ENCODE measurements at places on chromosomes 7 and 10.

DNA sequence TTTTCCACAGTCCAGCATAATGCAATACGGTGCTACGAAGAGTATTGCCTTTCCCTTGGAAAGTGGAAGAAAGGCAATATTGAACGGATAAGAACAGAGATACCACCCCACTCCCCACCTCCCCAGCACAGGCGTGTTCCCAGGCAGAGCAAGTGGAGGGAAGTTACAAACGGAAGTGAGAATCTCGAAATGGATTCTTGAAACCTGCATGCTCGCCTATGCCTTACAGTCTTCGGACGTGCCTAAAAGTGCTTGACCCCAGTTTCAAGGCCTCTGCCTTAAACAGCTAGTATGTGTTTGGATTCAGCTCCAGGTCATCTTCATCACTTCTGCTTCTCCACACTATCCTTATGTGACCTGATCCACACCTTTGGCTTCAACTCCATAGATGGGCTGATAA is 35.0 kb upstream of the USP6NL start:
- no peak for DNase-seq

GRCh38 chr7:48728799-48729198 is 195.5 kb upstream of the CDC14C start:
- no peak for DNase-seq

DNA sequence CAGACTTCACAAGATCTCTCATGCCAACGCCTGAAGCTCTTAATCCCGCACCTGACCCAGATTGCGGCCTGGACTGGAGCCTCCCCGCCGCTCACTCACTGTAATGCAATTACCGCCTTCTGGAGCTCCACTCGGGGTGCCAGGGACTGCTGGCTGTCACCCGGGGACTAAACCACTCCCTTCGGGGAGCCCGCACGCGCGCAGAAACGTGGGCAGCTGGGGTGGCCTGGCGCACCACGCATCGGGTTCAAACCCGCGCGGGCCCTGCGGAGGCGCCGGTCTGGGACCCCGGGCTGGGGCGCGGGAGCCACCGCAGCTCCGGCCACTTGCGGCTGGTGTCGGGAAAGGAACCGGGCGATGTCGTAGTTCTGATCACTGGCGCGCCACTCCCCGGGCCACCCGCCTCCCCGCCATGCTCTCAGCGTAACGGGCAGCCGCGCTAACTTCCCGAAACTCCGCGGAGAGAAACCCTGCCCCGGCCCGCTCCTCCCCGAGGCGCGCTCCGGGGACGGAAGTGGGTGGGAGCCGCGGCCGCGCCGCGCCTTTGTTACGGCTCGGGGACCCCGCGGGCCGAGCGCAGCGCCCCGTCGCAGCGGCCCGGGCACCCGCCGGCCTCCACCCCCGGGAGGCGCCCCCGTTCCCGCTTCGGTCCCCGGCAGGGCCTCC is 100.3 kb upstream of the SVIL start:
- DNase-seq: peak; percentile 28

DNA sequence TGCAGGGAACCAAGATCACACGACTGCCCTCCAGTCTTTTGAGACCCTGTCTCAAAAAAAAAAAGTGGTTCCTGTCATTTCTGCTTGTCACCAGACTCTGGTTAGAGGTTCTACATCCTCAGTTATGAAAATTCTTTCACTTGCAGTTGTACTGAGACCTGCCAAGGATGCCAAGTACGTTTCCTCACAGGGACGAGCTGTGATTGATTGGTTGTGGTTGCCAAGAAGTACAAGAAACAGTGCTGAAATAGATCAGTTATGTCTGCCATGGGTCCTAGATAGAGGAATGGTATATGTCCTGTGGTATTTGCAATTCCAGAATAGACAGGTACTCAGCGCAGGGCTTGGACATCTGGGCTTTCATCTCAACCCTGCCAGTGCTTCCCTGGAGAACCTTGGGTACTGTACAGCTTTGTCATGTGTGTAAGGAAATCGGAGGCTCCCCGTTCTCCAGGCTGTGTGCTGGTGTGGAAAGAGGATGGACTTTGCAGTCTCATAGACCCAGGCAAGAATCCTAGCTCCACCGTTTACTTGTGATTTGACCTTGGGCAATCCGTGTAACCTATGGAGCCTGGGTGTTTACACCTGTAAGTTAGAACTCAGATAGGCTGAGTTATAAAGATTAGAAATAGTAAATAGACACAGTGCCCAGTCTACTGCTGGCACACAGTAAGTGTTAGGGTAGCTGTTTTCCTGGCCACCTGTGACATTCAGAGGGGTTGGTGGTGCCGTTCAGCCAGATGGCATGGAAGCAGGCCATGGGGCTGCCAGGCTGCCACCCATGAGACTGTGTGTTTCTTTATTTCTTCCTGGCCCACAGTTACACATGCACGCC is 53.0 kb downstream of the COL13A1 start:
- no peak for DNase-seq

DNA sequence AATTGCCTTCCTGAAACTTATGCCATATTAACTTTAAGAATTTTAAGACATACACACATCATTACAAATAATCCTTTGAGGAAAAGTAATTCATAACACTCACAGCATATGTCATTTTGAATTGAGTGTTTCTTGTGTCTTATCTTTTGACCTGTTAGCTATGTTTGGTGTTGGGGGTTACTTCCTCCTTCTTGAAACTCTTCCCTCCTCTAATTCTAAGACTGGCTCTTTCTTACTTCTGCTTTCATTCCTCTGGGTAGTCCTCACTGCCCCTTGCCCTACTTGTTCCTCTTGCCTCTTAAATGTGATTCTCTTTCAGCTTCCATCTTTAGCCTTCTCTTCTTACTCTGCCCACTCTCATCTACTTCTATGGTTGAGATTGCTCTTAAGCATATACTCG is 28.3 kb upstream of the PIP4K2A start:
- DNase-seq: no peak

DNA sequence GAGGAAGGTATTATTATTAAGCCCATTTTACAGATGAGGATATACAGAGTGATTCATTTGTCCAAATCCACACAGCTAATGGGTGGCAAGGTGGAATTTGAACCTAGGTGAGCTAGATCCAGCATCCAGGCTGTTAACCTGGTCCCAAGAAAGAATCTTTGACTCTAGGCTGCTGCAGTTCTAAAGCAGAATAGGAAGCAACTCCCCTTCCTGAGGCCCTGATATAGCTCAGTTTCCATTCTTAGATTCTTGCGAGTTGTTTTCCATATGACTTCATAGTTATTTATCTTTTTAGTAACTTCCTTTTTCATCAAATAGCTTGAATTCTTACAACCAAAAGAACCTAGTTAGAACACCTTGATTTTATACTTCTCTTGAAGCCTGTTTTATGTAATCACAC is 24.1 kb upstream of the ZC3HAV1L start:
- no peak for DNase-seq

DNA sequence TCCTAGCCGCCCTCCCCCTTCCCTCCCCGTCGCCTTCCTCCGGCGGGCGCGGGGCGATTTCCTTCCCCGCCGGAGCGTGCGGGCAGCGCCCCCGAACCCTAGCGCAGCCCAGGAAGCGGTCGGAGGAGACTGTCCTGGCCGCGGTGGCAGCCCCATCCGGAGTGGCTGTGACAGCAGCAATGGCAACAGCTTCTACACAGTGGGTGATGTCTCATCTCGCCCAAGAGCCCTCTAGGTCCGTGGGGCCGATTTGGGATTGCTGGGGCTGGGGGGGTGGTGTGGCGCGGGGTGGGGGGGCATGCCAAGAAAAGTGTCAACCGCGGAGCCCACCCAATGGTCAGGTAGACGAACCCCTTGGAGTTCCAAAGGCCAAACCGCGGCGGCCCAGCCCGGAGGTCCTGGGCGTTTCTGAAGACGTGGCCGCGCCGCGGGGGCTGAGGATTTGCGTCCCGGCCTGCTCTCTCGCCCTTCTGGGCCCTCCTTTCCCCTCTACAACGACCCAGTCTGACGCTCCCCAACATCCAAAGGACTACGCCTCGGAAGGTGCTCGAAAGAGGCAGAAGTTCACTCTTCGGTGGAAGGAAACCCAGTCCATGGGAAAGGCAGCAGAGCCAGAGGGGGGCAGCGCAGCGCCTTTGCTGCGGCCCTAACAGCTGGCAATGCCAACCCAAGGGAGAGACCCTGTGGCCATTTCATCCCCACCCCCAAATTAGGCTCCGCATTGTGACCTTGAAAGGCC is 603 bp upstream of the TWIST1 start:
- no peak for DNase-seq

DNA sequence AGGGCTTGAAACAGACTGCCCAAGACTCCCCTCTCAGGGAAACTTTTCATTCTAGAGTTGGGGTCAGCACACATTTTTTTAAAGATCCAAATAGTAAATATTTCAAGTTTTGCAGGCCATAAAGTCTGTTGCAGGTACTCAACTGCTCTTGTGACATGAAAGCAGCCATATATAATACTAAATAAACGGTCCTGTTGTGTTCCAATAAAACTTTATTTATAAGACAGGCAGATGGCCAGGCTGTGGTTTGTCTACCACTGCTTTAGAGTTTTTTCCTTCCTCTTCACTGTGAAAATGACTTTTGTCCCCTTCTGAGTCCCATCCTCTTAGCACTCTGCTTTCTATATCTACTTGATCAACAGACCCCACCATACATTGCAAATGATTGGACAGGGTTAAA is 40.5 kb upstream of the TM9SF3 start:
- no peak for DNase-seq

DNA sequence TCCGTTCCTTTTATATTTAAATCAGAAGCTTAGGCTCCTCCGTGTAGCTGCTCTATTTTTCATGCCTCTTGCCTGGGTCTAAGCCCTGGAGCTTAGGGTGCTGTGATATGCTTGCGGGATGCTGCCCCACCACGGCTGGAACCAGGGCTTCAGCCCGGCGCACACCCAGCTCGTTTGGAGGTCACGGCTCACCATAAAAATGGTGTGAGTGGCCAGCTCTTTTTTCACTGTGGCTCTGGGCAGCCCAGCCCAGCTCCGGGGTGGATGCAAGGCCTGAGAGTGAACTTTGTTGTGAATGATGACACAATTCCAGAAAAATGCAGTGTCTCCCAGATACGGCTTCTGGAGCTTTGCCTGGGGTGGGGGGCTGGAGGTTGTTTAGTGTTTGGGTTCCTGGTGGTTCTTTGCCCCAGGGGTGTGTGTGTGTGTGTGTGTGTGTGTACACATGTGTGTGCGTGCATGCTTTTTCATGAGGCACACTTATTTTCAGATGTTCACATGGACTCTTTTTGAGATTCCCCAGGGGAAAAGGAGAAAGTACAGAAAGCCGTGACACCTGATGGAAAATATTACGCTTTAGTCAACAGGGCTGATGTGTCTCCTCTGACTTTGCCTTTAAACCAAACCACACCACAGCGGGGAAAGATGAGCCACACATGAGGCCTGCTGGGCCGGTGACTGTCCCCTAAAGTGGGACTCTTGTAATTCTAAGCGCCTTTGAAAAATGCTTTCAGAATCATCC is 46.2 kb downstream of the GRK5 start:
- peak; percentile 95 for DNase-seq

DNA sequence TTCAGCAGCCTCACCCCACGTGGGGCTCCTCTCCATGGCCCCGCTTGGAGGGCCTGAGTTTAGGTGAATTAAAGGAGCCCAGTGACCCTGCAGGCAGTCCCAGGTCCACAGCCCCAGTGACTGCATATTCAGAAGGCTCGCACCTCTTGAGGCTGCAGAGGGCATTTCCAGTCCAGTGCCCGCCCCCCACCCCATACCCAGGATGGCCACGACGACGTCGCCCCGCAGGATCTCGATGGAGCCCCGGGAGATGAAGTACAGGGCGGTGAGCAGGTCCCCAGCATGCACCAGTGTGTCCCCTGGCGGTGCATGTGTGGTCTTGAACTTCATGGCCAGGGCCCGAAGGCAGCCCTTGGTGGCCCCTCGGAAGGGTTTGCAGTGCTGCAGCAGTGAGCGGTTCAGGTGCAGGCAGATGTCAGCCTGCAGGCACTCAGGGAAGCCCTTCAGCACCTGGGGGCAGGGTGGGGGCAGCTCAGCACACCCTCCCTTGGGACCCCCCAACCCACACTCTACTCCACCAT is 28.1 kb downstream of the KCNH2 start:
- DNase-seq: no peak

GRCh38 chr7:36514289-36515243 is 124.9 kb downstream of the ANLN start:
- no peak for DNase-seq

DNA sequence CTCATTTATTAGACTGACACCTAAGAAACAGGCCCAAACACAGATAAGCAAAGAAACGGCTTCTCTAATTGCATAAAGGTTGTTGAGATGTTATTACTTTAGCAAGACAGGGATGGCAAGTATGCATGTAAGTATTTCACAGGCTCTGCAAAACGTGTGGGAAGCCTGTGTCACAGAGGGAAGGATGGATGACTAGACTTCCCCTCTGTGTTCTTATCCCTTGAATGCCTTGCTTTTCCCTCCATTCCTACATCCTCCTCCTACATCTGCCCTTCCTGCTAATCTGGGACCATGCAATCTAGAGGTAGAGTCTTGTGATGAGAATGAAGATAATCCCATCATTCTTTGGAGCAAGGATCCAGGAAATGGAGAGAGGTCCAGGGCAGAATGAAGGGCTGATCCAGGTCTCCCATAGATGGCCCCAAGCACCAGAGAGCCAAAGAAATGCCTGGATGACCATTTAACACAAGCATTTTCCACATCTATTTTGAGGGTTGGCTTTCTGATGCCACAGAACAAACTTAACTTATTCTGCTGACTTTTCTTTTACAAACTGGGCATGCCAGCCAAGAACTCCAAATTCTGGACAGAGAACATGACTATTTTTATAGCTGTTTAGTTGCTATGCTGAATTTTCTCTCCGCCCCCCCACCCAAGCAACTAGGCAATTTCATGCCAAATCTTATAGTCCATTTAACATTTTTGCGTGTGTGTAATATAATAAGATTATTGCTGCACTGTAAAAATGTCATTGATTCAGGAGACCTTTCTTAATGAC is 48.1 kb downstream of the NRP1 start:
- no peak for DNase-seq

DNA sequence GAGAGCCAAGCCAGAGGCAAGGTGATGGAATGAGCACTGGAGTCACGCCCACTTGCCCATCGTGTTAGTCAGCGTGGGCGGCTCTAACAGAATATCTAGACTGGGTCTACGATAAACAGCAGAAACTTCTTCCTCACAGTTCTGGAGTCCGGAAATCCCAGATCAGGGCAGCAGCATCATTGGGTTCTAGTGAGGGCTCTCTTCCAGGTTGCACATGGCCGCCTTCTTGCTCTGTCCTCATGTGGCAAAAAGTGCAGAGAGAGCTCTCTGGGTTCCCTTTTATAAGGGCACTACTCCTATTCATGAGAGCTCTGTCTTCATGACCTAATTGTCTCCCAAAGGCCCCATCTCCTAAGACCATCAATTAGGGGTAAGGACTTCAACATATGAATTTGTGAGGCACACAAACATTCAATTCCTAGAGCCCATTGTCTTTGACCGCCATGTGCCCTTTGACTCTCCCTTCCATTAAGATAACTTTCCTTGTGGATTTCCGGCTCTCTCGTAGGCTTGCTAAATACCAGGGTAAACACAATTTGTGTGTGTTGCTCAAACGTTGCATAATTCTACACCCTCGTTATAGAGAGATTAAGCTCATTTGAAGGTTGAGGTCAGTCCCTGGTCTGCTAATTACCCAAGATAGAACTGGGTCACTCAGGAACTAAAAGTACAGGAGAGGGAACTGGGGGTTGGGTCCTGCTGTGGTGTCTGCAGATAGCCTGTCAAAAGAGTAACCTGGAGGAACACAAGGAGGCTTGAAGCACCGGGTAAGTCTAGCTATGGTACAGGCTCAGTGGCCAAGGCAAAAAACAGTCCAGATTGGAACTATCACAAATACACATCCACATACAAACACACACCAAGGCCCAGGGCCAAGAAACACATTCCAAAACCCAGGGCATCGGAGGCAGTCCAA is 28.7 kb upstream of the USP6NL start:
- no peak for DNase-seq

- DNase-seq: peak; percentile 100
These were observed 17.1 kb upstream of the CPA1 start for GRCh38 chr7:130363026-130363847.

All from astrocyte (in vitro differentiated cells and primary cell).